ENCODE measurements at places on chromosomes 6 and 20. TPM values are rescaled to one million over a fixed set of nuclear protein-coding genes. Genes with fewer than 3 reads are reported as not detected.

The TMEM74B gene
- 0.60 TPM for total RNA-seq

DNA sequence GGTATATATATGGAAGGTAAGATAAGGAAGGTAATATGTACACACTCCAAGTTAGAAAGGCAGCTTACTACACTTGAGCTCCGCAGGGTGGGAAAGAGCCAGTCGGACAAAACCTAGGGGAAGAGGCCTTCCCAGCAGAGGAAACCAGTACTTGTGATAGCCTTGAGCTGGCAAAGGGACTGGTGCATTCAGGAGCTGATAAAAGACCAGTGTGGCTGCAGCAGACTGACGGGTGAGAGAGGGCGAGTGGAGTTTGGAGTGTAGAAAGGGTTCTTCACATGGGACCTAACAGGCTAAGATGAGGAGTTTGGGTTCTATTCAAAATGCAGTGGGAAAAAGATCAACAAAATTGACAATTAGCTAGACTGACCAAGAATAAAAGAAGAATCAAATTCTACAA is 49.3 kb upstream of the KIF13A start:
- no peak for DNase-seq

DNA sequence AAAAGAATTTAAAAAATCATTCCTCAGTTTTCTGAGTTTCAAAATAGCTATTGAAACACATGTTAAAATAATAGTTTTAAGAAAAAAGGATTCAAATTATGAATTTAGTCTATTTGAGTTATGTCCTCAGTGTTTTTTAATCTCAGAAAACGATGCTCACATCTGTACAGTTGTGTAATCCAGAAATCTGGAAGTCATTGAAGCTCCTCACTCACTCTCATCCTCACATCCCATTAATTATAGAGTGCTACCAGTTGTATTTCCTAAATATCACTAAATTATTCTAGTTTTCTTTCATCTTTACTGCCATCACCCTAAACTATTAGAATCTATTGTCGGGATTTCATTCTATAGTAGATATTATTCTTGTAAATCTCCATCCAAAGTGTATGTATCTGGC is 234.7 kb upstream of the RIMS1 start:
- DNase-seq: no peak

GRCh38 chr6:13302751-13303667 is 25.3 kb downstream of the TBC1D7 start:
- DNase-seq: peak; percentile 94

- no peak for DNase-seq
Observed at GRCh38 chr6:7085911-7086310, 21.9 kb upstream of the RREB1 start.

GRCh38 chr20:46830886-46831632 is 63.6 kb upstream of the EYA2 start:
- no peak for DNase-seq

Measured in dermis blood vessel endothelial cell (primary cell).